ENCODE measurements at places on chromosomes 3 and 15. TPM values are rescaled to one million over a fixed set of nuclear protein-coding genes. Genes with fewer than 3 reads are reported as not detected.

DNA sequence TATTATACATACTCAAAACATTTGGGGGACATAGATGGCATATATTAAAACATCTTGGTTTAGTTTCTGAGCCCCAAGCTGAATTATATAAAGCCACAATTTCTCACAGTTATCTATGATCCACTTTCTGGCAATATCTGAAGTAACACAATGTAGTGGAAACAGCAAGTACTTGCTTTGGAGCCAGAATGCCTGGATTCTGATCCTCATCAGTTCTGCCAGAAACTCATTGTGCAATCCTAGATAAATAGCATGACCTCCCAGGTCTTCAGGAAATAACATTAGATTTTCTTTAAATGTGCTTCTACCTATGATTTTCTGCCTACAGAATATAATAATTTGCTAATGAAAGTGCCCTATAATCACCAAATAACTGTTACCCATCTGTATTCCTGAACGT, 544.9 kb downstream of the NAALADL2 start:
- H3K36me3 ChIP-seq = no peaks in the 10 kb centered on the region
- no peaks in the 10 kb centered on the region for H3K4me1 ChIP-seq
- DNase-seq = no peak
- no peaks in the 10 kb centered on the region for H3K27me3 ChIP-seq

DNA sequence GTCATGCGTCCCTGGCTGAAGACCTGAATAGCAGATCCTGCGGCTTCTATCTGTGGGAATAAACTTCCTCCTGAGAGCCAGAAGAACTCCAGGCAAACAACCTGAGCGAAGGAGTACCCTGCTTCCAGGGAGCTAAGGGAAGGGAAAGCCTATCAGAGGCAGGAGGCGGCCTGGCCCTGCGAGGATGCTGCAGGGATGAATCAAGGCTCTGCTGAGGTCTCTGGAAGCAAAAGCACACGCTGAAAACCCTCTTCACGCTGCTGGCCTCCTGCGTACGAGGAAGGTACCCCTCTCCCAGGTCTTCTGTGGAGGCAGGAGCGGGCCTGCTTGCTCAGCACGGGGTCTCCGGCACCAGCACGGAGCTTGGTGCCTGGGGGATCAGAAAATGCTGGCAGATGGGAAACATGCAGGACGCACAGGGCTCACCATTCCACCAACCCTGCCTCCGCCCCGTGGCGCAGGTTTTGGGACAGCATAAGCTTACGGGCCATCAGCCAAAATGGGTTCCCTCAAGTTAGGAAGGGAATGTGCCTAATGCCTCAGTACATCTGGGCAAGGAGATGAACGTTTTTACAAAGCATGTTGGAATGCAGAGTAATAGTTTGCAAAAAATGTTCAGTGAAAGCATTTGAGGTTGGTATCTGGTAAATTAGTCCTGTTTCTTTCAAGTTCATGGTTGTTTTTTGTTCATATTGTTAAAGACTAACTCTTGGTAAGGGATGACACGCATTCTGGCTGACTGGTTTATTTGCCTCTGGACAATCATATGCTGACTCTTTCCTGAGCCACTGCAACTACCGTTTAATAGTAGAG, 72.3 kb downstream of the CHSY1 start:
- H3K27ac ChIP-seq = peak overlapping the region; percentile 81
- H3K4me3 ChIP-seq = no peak overlapping the region
- H3K27me3 ChIP-seq = no peaks in the 10 kb centered on the region
- peaks cover 67% of the 10 kb centered on the region for H3K4me1 ChIP-seq
- DNase-seq = no peak

DNA sequence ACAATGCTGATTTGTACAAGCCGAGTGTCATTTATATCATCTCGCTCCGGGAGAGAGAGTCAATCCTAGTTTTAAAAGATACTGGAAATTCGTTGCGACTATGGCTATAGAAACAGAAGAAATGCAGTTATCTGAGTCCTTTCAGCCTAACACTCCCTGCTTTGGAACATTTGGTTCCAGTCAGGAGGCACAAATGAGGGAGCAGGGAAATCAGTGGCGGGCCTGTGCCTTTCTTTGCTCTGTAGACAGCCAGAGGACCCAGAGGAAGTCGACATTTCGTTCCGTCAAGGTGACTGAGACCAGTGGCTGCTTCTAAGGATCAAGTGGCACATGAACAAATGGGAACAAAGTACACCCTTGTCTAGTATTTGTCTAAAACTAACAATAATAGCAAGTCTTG, 745 bp upstream of the RIOX2 start:
- peaks cover 43% of the 10 kb centered on the region for H3K4me1 ChIP-seq
- peaks cover 10% of the 10 kb centered on the region for H3K36me3 ChIP-seq
- peak overlapping the region; percentile 72 for H3K4me3 ChIP-seq

GRCh38 chr3:9340472-9340902, 22.4 kb upstream of the THUMPD3 start:
- H3K27ac ChIP-seq = no peak overlapping the region
- H3K4me3 ChIP-seq = no peak overlapping the region
- no peaks in the 10 kb centered on the region for H3K36me3 ChIP-seq
- no peak for DNase-seq

The PTH1R gene
- not detected for total RNA-seq

GRCh38 chr3:155859859-155860258, 5.6 kb upstream of the SLC33A1 start:
- H3K4me3 ChIP-seq = no peak overlapping the region
- H3K36me3 ChIP-seq = no peaks in the 10 kb centered on the region
- H3K27me3 ChIP-seq = no peaks in the 10 kb centered on the region
- peaks cover 19% of the 10 kb centered on the region for H3K4me1 ChIP-seq

DNA sequence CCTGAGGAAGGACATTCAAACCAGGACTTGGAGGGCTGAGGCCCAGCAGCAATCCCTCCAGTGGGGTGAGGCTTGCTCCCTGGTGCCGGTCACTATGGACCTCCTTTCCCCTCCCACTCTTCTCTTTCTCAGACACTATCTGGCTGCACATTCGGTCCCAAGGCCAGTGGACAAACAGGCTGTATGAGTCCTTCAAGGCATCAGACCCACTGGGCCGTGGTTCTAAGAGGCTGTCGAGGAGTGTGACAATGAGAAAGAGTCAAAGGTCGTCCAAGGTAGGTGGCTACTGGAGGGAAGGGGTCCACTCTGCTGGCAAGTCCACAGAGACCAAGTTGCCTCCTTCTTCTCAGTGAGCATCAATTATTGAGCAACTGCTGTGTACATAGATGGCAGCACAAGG, 28.0 kb downstream of the NOX5 start:
- no peaks in the 10 kb centered on the region for H3K4me1 ChIP-seq
- no peak overlapping the region for H3K4me3 ChIP-seq
- H3K36me3 ChIP-seq = no peaks in the 10 kb centered on the region
- no peak for DNase-seq
- peaks cover under 1% of the 10 kb centered on the region for H3K27me3 ChIP-seq

The CHST2 gene
- 6.0 TPM for total RNA-seq

The HCLS1 gene
- total RNA-seq = 196 TPM

GRCh38 chr3:35664460-35664919, 25.2 kb downstream of the ARPP21 start:
- peaks cover 2% of the 10 kb centered on the region for H3K27me3 ChIP-seq
- no peak overlapping the region for H3K4me3 ChIP-seq
- H3K27ac ChIP-seq = no peak overlapping the region
- DNase-seq = no peak
- H3K36me3 ChIP-seq = no peaks in the 10 kb centered on the region

The MEX3B gene
- total RNA-seq = 0.99 TPM

- no peaks in the 10 kb centered on the region for H3K36me3 ChIP-seq
- no peaks in the 10 kb centered on the region for H3K4me1 ChIP-seq
- H3K4me3 ChIP-seq = no peak overlapping the region
- H3K27me3 ChIP-seq = no peaks in the 10 kb centered on the region
Measured at GRCh38 chr3:97613139-97613538, 151.4 kb upstream of the ARL6 start.

The PP2D1 gene
- not detected for total RNA-seq

- no peak overlapping the region for H3K27ac ChIP-seq
Measured at GRCh38 chr15:48427960-48428547, 96.8 kb downstream of the DUT start.

- H3K27me3 ChIP-seq = peaks cover 2% of the 10 kb centered on the region
- no peak for DNase-seq
- peaks cover 28% of the 10 kb centered on the region for H3K4me1 ChIP-seq
- no peak overlapping the region for H3K27ac ChIP-seq
- H3K36me3 ChIP-seq = peaks cover 2% of the 10 kb centered on the region
Measured at GRCh38 chr15:26083896-26084295, 220.8 kb upstream of the ATP10A start.

GRCh38 chr15:78438619-78439285, 736 bp downstream of the IREB2 start:
- DNase-seq = peak; percentile 64
- peak overlapping the region; percentile 93 for H3K4me3 ChIP-seq
- peaks cover 44% of the 10 kb centered on the region for H3K4me1 ChIP-seq
- H3K27me3 ChIP-seq = no peaks in the 10 kb centered on the region

The AHSG gene
- total RNA-seq = not detected

The SV2B gene
- total RNA-seq = not detected

The SCAMP5 gene
- total RNA-seq = 0.65 TPM

DNA sequence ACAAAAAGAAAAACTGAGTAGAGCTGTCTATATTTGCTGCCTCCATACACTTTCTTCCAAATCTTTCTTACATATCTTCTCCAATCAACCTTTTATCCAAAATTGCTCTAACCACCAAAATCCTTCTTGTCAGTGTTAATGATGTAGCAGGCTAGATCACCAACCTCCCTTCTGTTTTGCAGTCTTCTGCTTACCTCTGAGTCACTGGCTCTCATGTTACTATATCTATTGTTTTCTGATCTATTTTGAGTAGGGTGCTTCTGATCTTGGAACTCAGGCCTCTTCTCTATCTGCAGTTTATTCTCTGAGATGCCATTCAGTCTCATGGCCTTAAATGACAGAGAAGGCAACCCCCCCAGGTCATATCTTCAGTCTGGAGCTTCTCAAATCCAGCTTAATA, 26.3 kb upstream of the AADAC start:
- H3K4me3 ChIP-seq = no peak overlapping the region
- no peaks in the 10 kb centered on the region for H3K27me3 ChIP-seq
- H3K36me3 ChIP-seq = no peaks in the 10 kb centered on the region
- no peak for DNase-seq
- no peaks in the 10 kb centered on the region for H3K4me1 ChIP-seq

Measured in activated CD8-positive, alpha-beta T cell treated with anti-CD3 and anti-CD28 coated beads for 36 hours (primary cell).